ENCODE measurements at places on chromosomes 3 and 15.

- no peaks in the 10 kb centered on the region for H3K4me1 ChIP-seq
- no peaks in the 10 kb centered on the region for H3K27me3 ChIP-seq
- peaks cover 31% of the 10 kb centered on the region for H3K36me3 ChIP-seq
- no peak for ATAC-seq
These were observed 52.6 kb downstream of the NSUN3 start for GRCh38 chr3:94115482-94115881.

- no peak overlapping the region for H3K27ac ChIP-seq
- peaks cover 11% of the 10 kb centered on the region for H3K4me1 ChIP-seq
- peaks cover 66% of the 10 kb centered on the region for H3K27me3 ChIP-seq
- ATAC-seq: peak; percentile 68
- H3K36me3 ChIP-seq: no peaks in the 10 kb centered on the region
- H3K4me3 ChIP-seq: peak overlapping the region; percentile 48
These were observed 298 bp downstream of the BCL2L10 start for GRCh38 chr15:52112203-52112750.

DNA sequence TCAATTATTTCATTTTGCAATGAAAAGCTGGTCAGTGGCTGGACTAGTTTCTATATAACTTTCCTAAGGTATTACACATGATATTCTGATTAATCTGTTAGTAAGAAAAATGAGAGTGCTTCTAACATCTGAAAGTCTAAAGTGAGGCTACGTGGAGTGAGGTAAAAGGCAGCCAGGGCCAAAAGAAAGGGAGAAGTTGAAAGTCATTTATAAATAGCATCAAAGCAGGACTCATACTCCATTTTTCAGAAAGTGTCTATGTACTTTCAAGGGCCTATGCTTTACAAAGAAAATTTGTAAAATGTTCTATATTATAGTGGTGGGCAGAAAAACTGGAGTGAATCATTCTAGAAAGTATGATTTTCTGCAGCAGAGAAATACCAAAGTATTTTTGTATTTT, 80.0 kb downstream of the CSNK1G1 start:
- H3K4me3 ChIP-seq: no peak overlapping the region
- no peaks in the 10 kb centered on the region for H3K36me3 ChIP-seq
- H3K27ac ChIP-seq: no peak overlapping the region

DNA sequence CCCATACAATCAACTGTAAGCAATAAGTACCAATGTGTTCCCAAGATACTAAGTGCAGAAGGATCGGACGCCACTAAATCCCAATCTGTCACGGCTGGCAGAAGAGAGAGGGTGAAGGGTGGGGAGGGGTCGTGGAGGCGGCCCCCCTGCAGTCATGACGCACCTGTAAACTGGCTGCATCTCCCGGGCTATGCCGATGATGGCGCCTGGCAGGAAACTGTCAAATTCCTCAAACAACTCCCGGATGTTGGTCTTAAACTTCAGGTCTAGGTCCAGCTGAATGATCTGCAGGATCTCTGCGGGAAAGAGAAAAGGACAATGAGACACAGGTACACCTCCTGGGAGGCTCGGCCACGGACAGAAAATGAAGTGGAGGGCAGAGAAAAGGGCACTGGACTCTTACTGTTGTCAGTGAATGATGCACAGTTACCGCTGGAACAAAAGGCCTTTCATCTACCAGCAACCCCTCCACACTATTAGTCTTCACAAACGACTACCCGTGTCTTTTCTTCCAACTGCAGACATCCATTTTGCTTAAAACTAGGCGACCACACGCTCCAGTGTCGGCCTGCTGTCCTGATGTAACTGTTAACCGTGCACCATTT, 114.6 kb downstream of the XXYLT1 start:
- H3K36me3 ChIP-seq: no peaks in the 10 kb centered on the region
- H3K4me3 ChIP-seq: no peak overlapping the region
- no peaks in the 10 kb centered on the region for H3K27me3 ChIP-seq
- H3K4me1 ChIP-seq: peaks cover 89% of the 10 kb centered on the region

DNA sequence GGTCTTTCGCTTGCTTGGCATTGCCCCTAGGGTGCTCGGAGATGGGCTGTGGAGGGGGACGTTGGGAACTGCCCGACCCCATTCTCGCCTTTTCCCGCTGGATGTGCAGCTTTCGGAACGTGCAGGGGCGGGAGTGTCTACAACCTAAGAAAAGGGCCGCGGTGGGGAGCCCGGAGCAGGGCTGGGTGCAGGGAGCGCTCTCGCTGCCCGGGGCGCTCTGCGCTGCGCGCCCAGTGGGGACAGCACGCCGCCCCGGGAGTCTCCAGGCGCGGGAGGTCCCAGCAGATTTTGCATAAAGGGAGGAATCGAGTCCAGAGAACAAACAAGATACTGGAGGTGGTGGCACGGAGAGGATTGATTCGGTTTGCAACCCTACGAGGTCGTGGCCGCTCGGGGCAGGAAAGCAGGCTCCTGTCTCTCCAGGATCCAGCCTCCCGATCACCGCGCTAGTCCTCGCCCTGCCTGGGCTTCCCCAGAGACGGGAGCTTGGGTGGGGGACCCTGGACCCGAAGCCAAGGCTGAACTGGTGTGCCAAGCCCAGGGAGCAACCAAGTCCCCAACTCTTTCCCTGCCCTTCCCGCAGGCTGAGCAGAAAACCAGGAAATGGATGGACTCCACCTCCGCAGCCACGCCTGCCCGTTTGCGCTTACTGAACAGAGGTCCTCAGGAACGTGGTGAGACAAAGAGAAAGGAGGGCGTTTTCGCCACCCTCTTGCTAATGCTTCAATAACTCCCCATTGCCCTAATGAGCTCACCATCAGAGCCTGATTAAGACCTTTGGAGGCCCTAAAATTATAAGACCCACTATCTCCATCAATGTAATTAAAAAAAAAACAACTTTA, 59.7 kb downstream of the NOX5 start:
- H3K27me3 ChIP-seq: peaks cover 51% of the 10 kb centered on the region
- H3K4me1 ChIP-seq: no peaks in the 10 kb centered on the region

DNA sequence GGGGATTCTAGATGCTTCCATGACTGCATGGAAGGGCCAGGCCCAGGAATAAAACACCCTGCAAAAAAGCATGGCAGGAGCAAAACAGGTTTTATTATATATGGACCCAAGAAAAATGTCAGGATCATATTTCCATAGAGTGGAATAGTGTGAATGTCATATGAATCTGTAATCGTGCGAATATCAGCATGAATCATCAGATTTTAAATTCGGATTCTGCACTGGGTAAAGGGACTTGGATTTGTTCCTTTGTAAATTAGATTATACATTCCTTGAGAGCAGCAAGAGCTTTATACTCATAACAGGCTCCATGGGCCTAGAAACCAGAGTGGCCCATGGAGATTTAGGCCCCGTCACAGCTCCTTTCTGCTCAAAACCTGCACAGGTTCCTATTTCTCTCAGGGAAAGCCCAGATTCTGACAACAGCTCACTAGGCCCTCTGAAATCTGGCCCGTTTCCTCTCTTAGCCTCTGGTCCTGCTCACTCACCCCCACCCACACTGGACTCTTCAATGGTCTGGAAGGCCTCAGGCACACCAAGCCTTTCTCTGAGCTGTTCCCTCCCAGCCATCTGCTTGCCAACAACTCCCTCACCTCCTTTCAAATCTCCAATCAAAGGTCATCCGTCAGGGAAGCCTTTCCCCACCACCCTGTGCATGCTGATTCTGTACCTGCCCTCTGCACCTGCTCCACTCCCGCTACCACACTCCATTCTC, 76.0 kb downstream of the FEM1B start:
- no peaks in the 10 kb centered on the region for H3K36me3 ChIP-seq
- no peak overlapping the region for H3K4me3 ChIP-seq
- no peak for ATAC-seq
